ENCODE measurements at places on chromosomes 7 and 10.

DNA sequence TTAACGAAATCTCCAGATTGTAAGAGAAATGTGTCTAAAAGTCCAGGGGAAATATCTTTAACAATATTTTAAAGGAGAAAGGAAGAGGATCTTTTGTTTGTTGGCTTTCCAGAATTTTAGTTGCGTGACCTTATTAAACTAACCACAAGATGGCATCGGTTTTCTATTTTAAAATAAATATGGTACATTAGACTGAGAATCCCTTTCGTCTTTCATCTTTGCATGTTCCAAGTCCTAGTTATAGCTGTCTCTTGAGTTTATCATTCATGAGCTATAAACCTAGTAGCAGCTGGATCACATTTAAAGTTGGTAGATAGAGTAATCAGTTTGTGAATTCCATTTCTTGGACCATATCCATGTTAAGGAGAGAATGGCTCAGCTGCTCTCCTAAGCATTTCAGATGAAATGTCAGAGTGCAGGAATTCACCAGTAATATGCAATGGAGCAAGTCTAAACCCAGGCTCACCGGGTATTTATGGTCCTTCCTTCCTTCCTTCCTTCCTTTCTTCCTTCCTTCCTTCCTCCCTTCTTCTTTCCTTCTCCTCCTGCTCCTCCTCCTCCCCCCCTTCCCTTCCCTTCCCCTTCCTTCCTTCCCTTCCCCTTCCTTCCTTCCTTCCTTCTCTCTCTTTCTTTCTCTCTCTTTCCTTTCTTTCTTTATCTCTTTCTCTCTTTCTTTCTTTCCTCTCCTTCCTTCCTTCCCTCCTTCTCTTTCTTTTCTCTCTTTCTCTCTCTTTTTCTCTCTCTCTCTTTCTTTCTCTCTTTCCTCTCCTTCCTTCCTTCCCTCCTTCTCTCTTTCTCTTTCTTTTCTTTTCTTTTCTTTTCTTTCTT is 57.8 kb upstream of the RAB18 start:
- DNase-seq, result no peak

DNA sequence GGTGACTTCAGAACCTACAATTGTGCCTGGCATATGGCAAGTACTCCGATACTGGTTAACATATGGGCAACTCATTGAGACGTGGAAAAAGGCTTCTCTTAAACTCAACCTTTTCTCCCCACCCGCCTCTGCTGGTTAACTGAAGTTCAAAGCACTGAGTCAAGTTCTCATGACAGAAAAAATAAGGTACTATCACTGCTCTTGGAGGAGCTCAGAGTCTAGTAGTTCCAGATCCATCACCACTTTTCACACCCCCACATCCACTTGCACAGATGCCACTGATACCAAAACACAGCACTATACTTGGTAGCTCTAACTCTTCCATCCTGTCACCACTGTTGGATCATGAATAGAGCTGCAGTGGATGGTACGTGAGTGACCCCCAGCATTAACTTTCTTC is 36.2 kb downstream of the CCDC6 start:
- DNase-seq, result no peak

GRCh38 chr7:4188651-4189050 is 493.4 kb upstream of the FOXK1 start:
- DNase-seq, result no peak

DNA sequence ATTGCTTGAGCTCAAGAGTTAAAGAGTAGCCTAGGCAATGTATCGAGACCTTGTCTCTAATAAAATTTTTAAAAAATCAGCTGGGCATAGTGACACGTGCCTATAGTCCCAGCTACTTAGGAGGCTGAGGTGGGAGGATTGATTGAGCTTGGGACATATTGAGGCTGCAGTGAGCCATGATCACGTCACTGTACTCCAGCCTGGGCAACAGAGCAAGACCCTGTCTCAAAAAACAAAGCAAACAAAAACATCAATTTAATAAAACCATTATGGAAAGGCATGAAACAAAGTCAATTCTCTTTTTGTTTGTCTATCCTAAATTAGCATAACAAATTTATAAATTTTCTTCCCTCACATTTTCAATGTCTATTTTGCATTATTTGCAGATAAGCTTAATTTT is 108.4 kb downstream of the PHF14 start:
- no peak for DNase-seq

DNA sequence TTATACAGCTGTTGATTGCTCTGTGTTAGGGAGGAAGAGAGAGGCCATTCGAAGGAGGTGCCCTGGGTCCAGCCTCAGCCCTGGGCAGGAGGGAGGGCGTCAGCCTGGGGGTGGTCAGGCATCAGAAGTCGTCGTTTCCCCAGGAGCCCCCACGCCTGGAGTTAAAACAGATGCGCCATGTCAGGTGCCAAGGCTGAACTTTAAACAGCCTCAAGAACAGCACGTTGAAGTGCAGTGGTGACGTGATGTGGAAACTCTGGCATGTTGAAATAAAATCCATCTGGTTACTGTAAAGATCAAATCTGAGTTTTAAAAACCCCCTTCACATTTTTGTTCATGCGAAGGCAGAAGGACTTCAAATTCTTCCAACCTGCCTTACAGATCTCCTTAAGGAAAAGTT is 128.4 kb upstream of the PPP2R2D start:
- DNase-seq, result no peak

DNA sequence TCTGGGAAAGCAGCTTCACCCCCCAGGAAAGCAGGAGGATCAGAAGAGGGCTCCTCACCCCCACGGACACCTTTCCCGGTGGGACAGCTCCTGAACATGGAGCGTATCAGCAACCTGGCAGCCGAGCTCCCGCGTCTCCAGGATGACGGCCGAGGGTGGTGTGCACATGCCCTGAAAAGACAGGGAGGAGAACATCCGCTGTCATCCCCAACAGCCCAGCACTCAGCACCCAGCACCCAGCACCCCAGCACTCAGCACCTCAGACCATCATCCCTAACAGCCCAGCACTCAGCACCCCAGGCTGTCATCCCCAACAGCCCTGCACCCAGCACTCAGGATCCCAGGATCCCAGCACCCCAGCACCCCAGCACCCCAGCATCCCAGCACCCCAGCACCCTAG is 3.9 kb upstream of the CFAP46 start:
- no peak for DNase-seq

GRCh38 chr7:17940951-17941431 is 697 bp upstream of the SNX13 start:
- DNase-seq, result no peak

GRCh38 chr10:97207756-97208346 is 22.1 kb upstream of the SLIT1 start:
- DNase-seq, result no peak

- DNase-seq, result no peak
Measured at GRCh38 chr7:74318043-74318442, 28.8 kb downstream of the CLIP2 start.

DNA sequence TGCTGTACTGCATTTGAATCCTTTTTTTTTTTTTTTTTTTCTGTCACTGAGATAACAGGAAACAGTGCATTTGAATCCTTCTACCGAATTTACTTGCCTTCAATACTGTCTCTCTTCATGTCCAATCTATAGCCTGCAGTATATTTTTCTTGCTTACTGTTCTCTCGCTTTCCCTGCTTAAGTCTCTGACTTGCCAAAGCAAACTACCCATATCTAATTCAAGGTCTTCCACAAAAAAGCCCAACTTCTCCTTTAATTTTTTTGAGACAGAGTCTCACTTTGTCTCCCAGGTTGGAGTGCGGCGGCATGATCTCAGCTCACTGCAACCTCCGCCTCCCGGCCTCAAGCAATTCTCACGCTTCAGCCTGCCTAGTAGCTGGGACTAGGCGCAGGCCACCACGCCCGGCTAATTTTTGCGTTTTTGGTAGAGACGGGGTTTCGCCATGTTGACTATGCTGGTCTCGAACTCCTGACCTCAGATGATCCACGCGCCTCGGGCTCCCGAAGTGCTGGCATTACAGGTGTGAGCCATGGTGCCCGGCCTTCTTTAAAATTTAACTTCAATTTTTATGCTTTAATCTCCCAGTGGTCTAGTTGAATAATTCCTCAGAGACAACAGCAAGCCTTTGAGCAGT is 882 bp downstream of the PDCD11 start:
- no peak for DNase-seq

DNA sequence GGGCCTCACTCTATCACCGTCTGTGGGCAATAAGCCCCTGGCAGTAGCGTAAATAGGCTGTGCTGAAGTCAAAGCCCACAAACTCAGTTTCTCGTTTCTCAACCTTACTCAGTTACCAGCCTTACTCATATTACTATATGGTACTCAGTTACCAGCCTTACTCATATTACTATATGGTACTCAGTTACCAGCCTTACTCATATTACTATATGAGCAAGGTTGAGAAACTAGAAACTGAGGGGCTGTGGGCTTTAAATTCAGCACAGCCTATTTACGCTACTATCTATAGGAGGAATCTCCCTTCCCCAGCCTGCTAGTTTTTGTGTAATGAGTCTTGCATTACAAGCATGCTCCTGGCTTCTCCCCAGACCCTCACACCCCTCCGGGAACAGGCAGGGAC is 35.4 kb downstream of the CCDC3 start:
- no peak for DNase-seq

GRCh38 chr7:13181216-13181615 is 493.8 kb downstream of the ARL4A start:
- DNase-seq, result peak; percentile 78

- DNase-seq, result no peak
Measured at GRCh38 chr7:95509199-95509598, 23.5 kb downstream of the ASB4 start.

- no peak for DNase-seq
Measured at GRCh38 chr7:151740081-151740851, 136.6 kb downstream of the PRKAG2 start.

DNA sequence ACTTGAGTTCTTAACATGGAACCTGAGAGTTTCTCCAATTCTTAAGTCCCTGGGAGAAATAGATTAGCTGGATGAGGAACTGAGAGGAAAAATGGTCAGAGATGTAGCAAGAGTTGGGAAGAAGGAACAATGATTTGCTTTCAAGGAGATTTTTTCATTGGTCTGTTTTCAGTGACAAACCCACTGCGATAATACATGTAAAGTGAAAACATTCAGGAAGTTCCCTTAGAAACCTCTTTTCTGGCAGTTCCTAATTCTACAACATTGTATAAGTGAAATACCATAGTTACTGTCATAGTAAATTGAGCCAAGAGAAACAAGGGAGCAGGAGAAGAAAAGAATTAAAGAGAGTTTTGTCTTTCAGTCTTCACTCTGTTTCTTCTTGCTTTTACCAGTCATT is 12.1 kb upstream of the MAGI2 start:
- DNase-seq, result no peak

- DNase-seq, result no peak
Measured at GRCh38 chr10:58544135-58544534, 31.5 kb downstream of the BICC1 start.

- DNase-seq, result no peak
Measured at GRCh38 chr7:84821671-84822534, 365.0 kb downstream of the SEMA3D start.

DNA sequence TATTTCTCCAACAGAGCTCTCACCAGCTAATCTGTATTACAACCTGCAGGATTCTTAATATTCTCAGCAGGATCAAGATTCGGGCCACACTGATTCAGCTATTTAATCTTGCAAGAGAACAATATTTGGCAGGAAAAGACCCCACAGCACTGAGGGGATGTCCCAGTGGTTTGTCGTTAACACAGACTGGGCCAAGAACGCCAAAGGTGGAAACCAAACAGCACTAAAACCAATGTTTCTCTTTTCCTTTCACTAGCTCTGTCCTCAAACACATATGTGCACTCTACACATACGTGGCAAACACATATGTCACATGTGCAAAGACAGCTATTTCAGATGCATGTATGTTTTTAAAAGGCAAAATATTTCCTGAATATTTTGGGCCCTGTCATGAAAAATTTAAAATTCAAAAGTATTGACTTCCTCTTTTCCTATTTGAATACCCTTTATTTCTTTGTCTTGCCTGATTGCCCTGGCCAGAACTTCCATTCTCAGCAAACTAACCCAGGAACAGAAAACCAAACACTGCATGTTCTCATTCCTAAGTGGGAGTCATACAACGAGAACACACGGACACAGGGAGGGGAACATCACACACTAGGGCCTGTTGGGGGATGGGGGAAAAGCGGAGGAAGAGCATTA is 51.7 kb upstream of the NEBL start:
- DNase-seq, result no peak

DNA sequence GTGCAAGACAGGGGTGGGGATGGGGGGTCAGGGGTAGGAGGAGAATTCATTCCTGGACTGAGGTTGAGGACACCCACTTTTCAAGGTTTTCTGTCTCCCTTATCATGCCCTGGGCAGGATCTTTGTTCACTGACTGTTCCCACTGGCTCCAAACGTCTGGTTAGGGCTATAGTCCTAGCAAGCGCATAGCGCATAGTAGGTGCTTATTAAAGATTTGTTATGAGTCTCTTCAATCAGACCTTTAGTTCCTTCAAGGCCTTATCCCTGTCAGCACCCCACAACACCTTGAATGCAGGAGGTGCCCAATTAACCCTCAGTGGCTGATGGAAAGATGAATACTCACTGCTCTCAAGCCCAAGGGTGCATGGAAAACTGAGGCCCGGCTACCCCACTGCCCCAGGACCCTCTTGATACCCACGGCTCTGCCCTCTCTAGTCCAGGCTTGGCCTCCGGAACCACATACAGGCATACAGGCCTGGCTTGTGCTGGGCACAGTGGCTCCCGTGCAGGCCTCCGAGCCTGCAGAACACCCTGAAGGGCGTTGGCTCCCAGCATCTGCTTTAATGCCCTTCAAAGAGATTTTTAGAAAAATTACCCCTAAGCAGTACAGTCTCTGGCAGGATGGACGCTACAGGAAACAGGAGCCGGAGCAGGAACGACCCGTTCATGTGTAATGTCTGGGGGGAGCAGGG is 177.7 kb downstream of the SH3PXD2A start:
- no peak for DNase-seq

- DNase-seq, result no peak
Measured at GRCh38 chr10:78547397-78547796, 513.7 kb downstream of the RPS24 start.

DNA sequence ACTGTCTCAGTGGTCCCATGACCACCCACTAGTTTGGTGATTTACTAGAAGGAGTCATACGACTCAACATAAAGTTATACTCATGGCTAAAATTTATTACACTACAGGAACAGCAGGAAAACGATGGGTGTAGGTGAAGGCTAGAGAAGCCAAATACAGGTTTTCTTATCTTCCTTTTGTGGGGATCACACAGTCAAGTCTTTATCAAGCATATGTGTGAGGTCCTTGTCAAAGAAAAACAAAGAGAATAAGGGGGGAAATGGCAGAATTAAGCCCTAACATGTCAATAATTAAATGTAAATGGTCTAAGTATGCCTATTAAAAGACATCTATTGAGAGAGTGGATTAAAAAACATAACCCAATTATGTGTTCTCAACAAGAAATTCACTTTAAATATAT is 47.8 kb upstream of the UBN2 start:
- DNase-seq, result no peak

GRCh38 chr10:78973901-78974616 is 94.7 kb upstream of the ZMIZ1 start:
- peak; percentile 44 for DNase-seq
